ENCODE measurements at places on chromosomes 6 and 20.

- no peak for DNase-seq
These were observed 88.9 kb upstream of the MRPS10 start for GRCh38 chr6:42306439-42307140.

- DNase-seq: no peak
These were observed 187.3 kb upstream of the TENT5A start for GRCh38 chr6:81939766-81940165.

GRCh38 chr6:135183532-135184440 is 2.7 kb downstream of the MYB start:
- DNase-seq: peak; percentile 61

- no peak for DNase-seq
These were observed 86.5 kb upstream of the RREB1 start for GRCh38 chr6:7021301-7021700.

DNA sequence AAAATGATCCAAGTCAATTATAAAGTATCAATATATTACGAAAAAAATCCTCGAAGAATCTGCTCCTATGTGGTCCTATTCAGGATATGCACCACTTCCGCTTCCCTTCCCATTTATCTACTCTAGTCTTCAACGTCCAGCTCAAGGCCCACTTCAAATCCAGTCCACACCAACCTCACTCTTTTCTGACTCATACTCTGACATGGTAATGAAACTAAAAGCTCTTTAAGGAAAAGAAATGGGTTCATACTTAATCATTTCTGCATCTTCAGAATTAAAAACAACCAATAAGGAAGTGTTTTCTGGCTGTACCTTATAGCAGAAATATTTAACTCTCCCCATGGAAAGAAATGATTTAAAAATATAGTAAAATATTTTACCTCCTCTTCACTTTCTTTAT is 15.1 kb downstream of the DEK start:
- no peak for DNase-seq

- DNase-seq: no peak
These were observed 22.8 kb downstream of the ISM1 start for GRCh38 chr20:13243826-13244376.

GRCh38 chr6:84449220-84449619 is 221.8 kb upstream of the CEP162 start:
- peak; percentile 12 for DNase-seq

GRCh38 chr20:50794181-50794845 is 548 bp upstream of the BCAS4 start:
- no peak for DNase-seq

GRCh38 chr6:133877116-133877515 is 11.8 kb upstream of the TCF21 start:
- no peak for DNase-seq

DNA sequence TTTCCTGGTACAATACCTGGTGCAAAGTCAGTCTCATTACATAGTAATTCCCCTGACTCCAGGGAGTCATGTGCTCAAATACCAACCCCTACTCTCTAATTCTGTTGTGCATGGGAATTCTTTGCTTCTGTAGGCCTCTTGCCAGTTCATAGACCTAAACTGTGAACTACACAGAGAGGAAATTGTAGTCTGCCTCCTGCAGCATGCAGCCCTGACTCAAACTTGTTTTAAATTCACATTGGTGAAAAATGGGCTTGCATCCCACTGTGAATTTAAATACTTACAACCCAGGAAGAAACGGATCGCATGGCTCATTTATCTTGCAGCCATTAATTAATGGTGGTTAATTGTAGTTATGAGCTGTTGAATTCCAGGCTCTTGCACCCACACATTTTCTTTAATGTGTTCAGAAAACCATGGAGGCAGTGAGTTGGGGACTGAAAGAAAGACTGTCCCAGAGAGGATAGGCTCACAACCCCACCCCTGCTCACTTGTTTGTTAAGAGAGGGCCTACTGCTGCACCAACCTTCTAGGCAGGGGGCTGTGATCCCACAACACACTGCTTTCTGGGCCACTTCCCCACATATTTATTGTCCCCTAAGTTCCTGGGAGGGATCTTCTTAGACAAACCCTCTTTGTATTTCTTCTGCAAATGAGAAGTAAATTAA is 579.1 kb downstream of the DHX35 start:
- DNase-seq: no peak

GRCh38 chr20:61549865-61550264 is 297.8 kb downstream of the CDH4 start:
- DNase-seq: no peak

- DNase-seq: no peak
These were observed 58.3 kb downstream of the LAMP5 start for GRCh38 chr20:9572670-9573069.

DNA sequence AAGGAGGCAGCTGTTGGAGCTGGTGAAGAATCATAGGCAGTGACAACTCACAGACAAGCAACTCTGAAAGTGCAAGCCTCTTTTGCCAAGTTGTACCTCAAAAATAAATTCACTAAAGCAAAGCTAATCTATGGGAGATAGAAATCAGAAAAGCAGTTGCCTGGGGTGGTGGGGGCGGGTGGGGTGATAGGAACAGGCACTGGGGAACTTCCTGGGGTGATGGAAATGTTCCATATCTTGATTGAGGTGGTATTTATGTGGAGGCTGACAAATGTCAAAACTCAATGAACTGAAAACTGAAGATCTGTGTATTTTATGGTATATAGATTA is 52.4 kb downstream of the ATP9A start:
- no peak for DNase-seq

GRCh38 chr6:26183237-26183580 is 96.0 kb downstream of the HFE start:
- DNase-seq: no peak

DNA sequence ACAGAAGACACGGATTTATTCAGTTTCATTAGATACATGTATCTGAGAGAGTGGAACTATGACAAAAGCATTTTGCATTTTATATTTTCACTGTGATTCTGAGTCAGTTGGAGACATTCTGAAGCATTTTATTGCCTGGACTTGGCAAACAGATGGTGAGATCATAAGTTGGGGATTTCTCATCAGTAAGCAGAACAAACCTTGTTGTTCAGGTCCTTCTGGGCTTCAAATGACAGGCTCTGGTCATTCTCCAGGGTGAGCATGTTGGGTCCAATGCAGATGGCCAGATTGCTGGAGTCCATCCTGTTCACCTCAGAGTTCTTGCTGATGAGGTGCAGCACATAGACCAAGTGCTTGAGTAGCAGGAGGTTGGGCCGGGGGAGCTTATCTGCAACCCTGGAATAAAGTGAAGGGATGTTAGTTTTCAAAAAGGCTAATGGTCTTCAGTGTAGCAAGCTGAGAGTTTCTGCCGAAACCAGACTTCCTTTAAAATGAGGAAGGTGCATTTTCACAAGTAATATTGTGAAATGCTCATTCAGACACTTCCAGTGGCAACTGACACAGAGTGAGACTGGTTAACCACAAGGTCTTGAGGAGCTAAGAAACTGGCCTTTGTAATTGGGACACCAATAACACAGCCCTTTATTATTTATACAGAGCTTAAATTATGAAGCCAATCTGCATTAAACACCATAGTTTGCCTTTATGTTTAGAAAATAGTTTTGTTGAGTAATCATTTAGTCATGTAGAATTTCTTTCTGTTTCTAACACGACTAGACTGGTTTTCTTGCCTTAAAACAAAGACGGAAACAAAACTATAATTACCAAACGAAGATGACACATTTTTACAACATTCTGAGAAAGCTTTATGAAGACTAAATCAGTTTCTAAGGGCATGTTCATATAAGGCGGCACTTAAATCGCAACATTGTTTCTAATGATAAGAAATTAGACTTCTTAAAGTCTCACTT is 5.6 kb downstream of the TAGAP start:
- DNase-seq: no peak

GRCh38 chr6:11682561-11682975 is 96.0 kb downstream of the ADTRP start:
- DNase-seq: no peak

DNA sequence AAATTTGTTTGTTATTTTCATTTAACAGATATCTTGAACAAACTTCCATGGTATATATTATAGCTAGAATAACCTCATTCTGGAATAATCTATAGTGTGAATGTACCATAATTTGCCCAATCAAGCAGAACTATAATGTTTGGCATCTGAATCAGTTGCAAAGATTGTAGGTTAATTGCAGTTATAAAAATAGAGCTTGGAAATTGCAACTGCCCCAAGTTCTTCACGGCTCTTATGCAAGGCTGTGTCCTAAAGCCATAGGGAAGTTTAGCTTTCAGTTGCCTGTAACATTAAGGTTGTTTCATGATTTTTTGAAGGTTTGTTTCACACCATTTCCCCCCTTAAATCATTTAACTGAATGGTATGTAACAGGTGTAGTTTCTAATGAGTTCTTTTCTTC is 19.4 kb downstream of the NQO2 start:
- no peak for DNase-seq

- DNase-seq: no peak
These were observed 364.4 kb downstream of the CD109 start for GRCh38 chr6:74060354-74060753.

- DNase-seq: no peak
These were observed 22.7 kb downstream of the MTCL3 start for GRCh38 chr6:127496471-127496870.

- DNase-seq: no peak
These were observed 4.1 kb downstream of the TRPC4AP start for GRCh38 chr20:35088231-35089145.

GRCh38 chr6:150924808-150925589 is 59.5 kb downstream of the MTHFD1L start:
- DNase-seq: no peak

- DNase-seq: no peak
These were observed 133.6 kb downstream of the RALGAPA2 start for GRCh38 chr20:20578838-20579237.

GRCh38 chr6:153003366-153003690 is 819 bp upstream of the MTRF1L start:
- peak; percentile 78 for DNase-seq

DNA sequence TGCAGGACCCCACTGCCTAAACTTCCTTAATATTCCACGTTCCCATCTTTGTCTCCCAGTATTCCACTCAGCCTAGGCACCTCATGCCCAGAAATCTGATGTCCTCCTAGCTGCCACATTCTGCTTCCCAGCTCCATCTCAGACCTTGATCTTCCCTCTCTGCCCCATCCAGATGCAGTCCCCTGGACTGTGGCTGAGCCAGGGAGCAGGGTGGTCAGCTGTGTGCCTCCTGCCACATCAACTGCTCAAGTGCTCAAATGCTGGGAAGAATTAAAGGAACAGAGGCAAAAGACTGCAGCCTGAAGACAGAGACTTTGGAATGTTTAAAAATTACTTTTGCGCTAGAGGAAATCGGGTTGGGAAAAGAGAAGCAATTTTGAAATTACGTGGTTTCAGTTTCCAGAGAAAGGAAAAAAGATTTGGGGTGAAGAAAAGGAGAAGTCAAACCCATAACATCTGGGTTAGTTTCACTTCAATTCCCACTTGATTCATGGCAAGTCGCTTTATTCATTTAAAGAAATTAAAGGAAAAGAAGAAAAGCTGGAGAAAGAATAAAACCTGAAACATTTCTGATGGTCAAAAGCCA is 704.8 kb downstream of the PTPRT start:
- no peak for DNase-seq

DNA sequence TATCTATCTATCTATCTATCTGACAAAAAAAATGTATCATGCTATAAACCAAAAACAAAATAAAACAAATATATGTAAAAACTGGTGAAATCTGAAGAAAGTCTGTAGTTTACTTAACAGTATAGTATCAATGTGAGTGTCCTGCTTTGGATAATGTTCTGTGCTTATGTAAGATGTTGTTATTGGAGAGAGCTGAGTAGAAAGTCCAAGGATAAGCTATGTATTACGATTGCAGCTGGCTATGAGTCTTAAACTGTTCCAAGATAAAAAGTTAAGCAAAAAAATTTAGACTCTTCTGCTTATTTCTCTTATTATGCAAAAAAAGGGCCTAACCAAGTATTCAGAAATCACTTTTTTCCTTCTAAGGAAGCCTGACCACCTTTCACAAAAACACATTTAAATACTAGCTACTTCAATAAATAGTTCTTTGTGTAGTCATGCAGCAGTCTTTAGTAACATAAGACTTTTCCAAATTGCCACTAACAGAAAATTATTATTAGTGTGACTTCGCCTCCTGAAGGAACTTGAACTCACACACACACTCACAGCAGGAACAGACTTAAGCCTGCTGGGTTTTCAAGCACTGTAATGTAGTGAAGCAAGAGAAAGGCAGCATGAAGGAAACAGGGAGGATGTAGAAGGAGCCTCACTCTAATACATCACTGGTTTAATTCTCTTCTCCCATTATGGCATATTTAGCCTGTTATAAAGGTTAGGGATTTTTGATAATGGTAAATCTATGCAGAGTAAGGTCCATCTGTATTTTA is 265.8 kb upstream of the GJE1 start:
- no peak for DNase-seq

DNA sequence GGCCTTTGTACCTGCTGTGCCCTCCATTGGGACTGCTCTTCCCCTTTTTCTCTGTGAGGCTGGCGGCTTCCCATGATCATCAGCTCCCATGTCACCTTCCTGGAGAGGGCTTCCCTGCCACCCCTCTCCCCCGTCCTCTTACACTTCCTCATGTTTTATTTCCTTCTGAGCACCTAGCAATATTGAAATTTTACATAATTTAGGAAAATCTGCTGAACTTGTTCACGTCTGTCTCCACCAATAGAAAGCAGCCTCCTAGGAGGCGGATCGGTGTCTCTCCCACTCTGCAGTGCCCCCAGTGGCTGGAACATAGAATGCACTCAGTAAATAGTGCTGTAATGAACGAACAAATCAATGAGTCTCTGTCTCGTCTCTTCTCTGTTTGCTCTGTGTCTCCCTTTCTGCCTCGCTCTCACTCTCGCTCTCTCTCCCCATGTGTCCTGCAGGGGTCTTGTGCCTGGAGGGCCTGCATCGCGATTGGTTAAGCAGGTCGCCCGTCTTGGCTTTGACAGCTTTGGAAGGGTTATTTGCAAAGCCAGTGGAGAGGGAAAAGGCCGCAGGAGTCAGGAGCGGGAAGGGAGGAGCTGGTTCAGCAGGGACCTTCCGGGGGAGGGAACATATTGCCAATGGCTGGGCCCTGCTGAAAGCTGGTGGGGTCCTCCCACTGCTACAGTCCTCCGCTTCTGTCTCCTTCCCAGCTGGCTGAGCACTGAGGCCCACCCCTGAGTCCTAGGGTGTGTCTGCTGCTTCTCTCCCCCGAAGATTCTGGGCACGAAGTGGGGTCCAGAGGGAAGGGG is 12.1 kb upstream of the OCSTAMP start:
- DNase-seq: peak; percentile 62

DNA sequence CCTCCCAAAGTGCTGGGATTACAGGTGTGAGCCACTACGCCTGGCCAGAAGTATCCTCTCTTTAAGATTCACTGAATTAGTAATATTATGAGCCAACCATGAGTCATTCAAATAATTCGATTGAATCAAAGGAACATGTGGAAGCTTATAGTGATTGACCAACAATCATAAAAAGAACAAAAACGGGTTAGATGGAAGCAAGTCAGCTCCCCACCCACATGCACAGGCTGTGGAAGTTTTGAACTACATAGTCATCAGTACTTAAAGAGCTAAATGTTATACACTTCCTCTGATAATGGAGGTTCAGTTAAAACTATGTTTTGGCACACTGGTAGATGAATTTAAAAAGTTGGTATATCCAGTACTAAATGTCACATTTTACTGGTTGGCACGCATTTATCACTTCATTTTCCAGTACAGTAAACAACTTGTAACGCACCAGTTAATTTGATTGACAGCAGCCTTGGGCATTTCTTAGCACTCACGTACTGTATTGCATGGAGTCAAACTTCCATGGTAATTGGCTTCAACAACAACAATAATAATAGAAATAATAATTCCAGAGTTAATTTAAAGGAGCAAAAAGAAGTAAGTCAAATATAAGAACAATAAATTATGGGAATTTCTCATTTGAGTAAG is 1107.3 kb upstream of the MAP3K7 start:
- DNase-seq: no peak
